ENCODE measurements at places on chromosomes 7 and 10.

DNA sequence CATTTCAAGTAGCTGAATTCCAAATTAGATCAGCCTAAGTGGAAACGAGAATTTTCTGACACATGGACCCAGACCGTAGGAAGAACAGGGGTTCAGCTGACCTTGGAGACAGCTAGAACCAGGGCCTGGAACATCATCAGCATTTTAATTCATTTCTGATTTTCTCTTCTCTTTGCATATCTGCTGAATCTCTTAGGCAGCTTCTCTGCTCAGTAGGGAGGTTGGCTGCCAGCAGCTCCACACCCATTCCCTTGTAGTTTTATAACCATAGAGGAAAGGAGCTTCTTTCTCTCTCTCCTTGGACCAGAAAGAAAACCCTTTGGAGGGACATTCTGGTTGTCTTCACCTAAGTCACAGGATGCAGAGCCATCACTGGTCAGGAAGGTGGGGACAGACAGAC is 36.0 kb downstream of the LMTK2 start:
- no peak for ATAC-seq

DNA sequence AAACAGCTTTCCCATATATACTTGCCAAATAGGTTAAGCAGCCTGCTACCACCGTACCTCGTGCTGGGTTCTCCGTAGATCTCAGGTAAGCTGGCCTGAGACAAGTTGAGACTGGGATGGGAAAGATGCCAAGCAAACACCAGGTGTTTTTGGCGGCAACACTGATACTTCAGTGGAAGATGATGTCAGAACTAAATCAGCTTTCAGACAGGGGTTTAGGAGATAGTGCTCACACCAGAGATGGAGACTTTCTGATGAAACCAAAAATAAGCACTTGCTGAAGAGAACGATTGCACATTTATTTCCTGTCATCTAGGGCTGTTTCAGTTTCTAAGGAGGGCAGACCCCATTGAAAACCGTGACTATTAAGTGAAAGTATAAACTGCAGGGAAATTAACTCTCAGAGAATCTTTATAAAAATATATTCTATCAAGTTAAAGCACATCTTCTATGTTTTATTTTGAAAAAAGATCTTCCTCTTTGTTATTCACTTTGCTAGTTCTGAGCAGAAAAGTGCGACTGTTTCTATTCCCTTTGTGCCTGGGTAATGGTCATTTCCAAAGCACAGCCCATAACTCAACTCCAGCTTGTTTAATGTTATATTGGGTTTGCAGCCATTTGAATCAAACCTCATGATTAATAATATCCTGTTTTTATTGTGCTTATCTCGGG is 149.9 kb downstream of the CPED1 start:
- no peak for ATAC-seq

DNA sequence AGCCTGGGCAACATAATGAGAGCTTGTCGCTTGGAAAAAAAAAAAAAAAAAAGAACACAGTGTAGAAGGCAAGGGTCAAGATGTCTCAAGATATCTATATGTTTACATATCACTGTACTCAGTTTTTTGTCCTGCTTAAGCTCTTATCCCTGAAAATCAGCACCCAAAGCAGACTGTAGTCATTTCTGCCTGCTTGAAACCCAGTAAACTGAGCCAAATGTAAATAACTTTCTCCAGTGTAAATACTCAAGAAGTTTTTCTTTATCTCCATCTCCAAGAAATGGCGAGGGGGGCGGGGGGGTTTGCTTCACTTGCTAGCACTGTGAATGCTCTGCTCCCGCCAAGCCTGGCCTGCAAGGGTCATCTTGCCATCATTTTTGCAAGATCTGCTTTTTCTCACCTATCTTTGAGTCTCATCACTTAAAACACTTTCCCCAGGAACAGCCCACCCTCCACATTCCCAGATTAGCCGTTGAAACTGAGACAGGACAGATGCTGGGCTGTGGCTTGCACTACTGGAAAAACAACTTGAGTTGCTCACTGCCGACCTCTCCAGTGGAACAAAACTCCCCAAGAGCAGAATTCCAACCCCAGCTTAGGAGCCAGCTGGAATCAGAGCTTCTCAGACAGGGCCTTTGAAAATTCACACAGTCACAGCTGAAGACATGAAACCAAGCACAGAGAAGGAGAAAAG is 54.6 kb downstream of the AFAP1L2 start:
- ATAC-seq: no peak

GRCh38 chr10:36725581-36726520 is 399.5 kb upstream of the ANKRD30A start:
- ATAC-seq: no peak

- ATAC-seq: no peak
These were observed 40.4 kb upstream of the ABLIM1 start for GRCh38 chr10:114698271-114699061.

GRCh38 chr7:45917064-45917463 is 4.0 kb downstream of the IGFBP3 start:
- no peak for ATAC-seq

DNA sequence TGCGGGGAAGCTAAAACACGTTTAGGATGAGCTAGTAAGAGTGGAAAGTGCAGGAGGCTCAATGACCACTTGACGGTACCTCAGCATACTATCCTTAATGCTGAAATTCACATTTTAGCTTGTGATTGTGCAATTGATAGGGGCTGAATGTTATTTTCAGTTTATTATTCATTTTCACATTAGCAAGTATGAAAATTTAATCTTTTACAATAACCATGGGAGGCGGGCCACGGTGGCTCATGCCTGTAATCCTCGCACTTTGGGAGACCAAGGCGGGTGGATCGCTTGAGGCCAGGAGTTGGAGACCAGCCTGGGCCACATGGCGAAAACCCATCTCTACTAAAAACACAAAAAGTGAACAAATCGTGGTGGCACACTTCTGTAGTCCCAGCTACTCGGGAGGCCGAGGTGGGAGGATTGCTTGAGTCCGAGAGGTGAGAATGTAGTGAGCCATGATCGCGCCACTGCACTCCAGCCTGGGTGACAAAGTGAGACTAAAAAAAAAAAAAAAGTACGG is 22.0 kb upstream of the ANLN start:
- ATAC-seq: peak; percentile 63

GRCh38 chr10:76245951-76246495 is 814.6 kb downstream of the LRMDA start:
- ATAC-seq: no peak

DNA sequence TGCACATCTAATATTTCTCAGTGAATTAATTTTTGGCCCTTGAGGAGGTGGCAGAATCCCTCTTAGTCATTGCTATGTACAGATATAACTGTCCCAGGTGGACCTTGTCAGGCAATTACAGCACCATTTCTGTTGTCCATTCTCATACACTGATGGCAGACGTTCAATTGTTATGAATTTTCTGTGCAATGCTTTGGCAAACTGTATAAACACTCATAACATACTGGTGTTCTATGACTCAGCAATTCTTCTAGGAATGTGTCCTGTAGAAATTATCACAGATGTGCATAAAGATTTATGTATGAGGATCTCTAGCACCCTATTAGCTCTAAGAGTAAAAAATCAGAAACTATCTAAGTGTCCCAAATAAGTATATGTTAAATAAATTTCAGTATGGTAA is 80.8 kb downstream of the DNAJB9 start:
- no peak for ATAC-seq

GRCh38 chr10:58781873-58782488 is 269.3 kb downstream of the BICC1 start:
- no peak for ATAC-seq
